ENCODE measurements at places on chromosomes 6 and 20.

GRCh38 chr6:162733489-162733888 lies 5.7 kb downstream of the PACRG start:
- DNase-seq, result no peak

DNA sequence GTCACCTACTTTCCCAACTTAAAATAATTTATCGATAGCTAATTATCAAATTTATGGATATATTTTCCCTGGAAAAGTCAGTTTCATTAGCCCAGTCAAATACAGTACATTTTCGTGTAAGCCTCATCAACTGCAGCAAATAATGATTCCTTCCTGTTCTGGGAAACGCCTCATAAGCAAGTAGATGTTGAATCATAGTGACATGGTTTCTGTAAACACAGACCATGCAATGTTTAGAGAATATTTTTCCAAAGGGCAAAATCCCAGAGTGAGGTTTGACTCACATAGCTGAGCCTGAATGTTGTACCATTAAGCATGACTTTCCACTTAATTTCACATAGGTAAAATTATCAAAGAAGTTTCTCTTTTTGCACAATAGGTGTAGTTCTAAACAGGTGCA lies 16.7 kb upstream of the VNN1 start:
- no peak for DNase-seq

- no peak for DNase-seq
Measured at GRCh38 chr6:6695625-6696276, 107.2 kb downstream of the LY86 start.

DNA sequence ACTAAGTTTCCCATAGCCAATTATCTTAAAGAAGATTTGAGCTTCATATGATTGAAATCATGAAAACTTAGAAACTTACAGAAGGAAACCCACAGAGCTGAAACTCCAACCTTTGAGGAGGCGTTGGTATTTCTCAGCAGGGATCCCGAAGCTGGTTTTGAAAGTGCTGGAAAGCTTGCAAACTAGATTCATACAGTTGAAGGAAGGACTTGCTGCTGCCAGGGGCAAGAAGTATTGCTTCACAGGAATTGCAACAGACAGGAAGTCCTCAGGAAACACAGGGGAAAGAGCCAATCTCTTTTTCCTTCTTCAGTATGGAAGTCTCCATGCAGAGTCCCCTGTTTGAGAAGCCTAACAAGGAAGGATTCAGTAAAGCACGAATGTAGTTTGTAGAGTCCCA lies 419.7 kb downstream of the CD109 start:
- DNase-seq, result no peak

DNA sequence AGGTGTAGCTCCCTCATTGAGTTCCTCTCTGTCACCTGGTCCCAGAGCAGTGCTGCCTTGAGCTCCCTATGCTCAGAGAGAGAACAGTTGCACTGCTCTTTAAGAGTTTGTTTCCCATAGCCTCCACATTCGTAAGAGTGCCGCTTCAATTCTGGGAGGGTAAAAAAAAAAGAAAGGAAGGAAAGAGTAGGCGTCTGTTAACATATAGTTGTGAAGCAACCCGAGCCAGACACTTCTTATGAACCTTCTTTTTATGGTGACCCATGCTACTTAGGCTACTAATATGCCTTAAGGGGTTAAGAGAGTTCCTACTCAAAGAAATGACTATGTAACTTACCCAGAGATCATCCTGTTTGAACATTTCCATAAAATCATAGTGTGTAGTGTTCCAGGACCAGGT lies 4.3 kb upstream of the ARG1 start:
- no peak for DNase-seq

GRCh38 chr6:10390495-10391298 lies 24.2 kb downstream of the TFAP2A start:
- DNase-seq, result no peak

DNA sequence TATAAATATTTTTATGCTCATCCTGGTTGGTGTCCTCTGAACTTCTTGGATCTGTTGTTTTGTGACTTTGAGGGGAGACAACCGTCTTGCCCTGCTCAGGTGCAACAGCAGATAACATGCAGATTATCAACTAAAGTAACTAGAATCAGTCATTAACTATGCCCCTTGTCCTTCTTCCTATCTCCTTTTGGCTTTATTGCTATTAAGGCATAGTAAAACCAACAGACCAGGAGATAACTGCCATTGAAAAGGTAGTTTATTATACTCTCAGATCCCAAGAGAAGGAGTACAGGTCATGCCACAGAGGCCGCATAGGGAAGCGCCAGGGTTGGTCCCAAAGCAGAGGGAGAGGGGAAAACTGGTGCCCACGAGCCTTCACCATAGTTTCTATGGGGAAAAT lies 418.2 kb downstream of the GJA1 start:
- no peak for DNase-seq

DNA sequence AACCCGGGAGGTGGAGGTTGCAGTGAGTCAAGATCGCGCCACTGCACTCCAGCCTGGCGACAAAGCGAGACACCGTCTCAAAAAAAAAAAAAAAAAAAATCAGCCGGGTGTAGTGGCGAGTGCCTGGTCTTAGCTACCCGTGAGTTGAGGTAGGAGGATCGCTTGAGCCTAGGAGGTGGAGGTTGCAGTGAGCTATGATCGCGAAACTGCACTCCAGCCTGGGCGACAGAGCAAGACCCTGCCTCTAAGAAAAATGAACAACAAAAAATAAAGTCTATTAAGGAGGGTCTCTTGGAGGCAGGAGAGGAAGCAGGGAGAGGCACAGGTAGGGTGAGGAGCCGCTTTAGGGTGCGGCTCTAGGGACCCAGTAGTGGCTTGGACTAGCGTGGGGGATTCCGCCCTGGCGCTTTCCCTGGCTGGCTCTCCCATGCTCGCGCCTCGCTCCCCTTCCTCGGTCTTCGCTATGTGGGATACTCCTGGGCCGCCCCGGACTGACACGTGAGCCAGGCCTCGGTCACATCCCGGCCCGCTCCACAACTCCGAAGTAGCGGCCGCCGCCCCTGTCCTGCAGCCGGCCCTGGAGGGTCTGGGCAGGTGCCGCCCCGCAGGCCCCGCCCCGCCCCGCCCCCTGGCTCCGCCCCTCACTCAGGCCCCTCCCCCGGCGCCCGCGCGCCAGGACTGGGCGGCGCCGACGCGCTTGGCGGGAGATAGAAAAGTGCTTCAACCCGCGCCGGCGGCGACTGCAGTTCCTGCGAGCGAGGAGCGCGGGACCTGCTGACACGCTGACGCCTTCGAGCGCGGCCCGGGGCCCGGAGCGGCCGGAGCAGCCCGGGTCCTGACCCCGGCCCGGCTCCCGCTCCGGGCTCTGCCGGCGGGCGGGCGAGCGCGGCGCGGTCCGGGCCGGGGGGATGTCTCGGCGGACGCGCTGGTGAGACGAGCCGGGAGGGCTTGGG lies at the start of gene MYBL2:
Gene MYBL2, plus strand, starts transcription at position 739 of the 953 bp plus-strand sequence. Its CDS starts 170 bp downstream, at position 909.
- DNase-seq, result peak; percentile 36

GRCh38 chr6:69985180-69985579 lies 118.8 kb downstream of the COL19A1 start:
- DNase-seq, result no peak

DNA sequence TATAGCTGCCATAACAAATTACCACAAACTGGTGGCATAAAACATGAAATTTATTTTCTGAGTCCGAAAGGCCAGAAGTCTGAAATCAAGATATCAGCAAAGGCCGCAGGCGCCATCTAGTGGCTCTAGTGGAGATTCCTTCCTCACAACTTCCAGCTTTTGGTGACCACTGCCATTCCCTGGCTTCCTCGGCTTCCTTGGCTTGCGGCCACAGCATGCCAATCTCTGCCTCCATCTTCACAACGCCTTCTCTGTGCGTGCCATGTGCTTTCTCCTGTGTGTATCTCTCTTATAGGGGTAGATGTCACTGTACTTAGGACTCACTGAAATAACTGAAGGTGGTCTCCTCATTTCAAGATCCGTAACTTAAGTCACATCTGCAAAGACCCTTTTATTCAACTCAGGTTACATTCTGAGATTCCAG lies 5.4 kb upstream of the PLAGL1 start:
- peak; percentile 13 for DNase-seq

Data from A549 (cell line).